Left ventricle myocardium superior (tissue), 1 donor: ENCODE measurements at places on chromosomes 4 and X. TPM values are rescaled to one million over a fixed set of nuclear protein-coding genes. Genes with fewer than 3 reads are reported as not detected.

DNA sequence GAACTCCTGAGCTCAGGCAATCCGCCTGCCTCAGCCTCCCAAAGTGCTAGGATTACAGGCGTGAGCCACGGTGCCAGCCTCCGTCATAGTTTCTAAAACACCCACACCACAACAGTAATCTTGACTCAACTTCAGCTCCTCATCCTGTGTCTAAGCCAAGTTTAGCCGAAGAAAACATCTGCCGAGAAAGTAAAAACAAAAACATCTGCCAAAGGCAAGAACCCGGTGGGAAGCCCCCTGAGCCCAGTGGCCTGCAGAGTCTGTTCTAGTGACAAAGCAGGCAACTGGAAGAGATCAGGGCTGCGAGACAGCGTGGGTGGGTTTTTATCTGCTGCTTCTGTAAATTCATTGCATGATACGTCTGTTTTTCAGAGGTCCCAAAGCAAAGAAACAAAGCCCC, 26.6 kb upstream of the CD99 start:
- DNase-seq: peak; percentile 60

DNA sequence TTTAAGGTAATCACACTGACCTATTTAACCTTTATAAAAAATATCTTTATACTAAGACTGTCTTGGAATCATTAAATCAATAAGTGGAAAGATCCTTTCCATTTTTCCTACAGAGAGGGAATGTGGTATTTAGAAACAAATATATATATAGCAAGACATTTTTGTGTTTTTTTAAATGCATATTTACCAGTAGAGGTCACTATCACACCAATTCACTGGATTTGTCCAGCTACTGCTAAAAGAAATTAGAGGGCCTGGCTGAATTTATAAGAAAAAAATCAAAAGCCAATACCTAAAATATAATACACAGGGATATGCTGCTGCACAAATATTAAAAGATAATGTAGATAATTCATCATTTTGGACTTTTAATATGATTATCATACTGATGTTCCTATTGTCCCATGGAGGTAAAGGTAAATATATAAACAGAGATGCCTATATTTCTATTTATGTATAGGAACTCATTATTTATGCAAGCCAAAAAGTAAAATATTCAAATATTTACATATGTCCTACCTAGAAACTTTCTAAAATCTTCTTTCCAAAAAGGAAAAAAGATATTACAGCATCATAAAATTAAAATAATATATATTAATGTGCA, 69.5 kb downstream of the PDE5A start:
- no peak for DNase-seq

DNA sequence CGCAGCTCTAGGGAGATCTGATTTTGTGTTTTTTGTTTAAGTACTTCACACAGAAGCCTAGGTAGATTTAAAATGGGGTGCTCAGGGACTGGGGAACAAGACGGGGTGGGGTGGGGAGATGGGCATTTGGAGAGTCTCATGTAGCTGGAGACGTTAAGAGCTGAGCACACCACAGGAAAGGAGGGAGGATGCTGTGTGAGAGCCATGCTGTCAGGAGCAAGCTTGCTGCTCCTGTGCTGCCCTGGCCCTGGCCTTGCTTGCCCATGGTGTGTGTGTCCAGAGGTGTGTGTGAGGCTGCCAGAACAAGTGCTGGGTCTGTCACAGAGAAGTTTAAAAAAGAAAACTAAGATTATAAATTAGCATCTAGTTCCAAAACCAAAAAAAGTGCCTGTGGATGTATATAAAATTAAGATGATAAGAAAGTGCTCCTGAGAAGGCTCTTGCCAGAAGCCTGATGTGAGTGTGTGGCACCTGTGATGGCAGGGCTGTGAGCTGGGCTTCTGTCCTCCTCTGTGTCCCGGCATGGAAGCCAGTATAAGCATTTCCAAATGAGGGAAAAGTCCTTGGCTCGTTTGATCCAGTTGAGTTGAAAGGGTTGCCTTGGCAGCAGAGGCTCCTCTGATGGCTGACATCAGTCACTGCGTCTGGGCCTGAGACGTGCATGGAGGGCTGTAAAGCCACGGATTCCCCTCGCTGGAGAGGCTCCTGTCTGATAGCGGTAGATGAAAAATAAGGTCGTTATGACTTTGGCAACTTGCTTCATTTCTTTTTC, 63.5 kb downstream of the NELFA start:
- no peak for DNase-seq

DNA sequence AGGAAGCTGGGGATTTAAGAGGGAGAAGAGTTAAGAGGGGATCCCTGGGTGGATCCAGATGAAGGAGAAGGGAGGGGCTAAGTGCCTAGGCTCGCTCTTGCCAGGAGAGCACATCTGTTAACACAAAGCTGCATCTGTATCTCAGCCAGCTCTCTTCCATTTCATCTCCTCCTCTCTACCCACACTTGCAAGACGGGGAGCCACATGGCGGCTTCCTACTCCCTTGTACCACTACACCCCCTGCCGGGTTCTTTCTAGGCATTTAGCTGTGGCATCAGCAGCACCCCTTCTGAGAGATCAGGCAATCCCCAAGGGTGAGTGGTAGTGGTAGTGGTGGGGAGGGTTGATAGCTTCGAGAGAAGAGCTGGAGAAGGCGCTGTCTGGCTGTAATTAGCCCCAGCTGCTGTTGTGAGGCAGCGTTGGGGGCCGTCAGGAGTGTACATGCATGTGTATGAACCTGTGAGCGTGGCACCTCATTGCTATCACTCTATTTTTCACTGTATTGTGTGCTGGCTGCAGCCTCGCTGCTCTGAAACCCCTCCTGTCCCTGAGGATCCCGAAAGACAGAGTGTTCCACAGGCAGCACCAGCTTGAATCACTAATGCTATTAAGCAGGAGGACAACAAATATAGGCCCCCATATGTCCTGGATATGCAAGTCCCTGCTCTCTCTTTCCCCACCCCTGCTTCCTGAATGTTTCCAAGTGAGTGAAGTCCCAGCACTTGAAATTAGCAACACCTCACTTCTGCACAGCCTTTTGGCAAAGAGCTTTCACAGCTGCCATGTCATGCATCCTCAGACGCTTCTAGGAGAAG, 73.7 kb downstream of the RTL9 start:
- DNase-seq: no peak

DNA sequence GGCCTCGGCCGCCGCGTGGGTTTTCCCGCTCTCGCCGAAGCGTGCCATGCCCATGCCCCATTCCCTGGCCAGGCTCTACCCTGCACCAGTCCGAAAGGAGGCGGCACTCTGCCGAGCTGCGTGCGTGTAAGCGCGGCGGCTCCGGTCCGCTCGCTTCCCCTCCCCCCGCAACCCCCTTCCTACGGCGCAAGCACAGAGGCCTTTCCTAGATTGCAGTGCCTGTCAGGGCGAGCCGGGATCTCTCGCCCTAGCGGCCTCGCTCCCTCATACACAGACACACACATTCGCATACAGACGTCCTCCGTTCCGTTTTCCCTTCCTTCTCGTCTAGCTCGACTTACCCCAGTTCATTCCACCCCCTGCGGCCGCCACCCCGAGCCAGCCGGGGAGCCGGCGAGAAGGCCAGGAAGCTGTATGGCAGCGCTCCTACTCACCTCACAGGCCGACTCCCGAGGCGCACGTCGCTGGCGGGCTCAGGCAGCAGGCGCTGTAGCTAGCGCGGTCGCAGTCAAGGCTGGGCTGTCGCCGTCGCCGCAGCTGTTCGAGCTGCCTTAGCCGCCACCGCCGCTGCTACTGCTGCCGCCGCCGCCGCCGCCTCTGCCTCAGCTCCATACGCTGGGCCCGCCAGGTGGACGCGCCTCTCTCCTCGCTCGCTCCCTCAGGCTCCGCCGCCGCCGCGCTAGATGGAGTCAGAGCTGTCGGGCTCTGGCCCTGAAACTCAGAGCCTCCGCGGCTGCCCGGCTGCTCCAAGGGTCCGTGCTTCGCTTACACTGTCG, 615 bp downstream of the NEXMIF start:
- DNase-seq: peak; percentile 40

GRCh38 chr4:128220286-128221235, 67.1 kb downstream of the PGRMC2 start:
- DNase-seq: no peak

GRCh38 chr4:18022572-18023050, 1.1 kb upstream of the LCORL start:
- no peak for DNase-seq

DNA sequence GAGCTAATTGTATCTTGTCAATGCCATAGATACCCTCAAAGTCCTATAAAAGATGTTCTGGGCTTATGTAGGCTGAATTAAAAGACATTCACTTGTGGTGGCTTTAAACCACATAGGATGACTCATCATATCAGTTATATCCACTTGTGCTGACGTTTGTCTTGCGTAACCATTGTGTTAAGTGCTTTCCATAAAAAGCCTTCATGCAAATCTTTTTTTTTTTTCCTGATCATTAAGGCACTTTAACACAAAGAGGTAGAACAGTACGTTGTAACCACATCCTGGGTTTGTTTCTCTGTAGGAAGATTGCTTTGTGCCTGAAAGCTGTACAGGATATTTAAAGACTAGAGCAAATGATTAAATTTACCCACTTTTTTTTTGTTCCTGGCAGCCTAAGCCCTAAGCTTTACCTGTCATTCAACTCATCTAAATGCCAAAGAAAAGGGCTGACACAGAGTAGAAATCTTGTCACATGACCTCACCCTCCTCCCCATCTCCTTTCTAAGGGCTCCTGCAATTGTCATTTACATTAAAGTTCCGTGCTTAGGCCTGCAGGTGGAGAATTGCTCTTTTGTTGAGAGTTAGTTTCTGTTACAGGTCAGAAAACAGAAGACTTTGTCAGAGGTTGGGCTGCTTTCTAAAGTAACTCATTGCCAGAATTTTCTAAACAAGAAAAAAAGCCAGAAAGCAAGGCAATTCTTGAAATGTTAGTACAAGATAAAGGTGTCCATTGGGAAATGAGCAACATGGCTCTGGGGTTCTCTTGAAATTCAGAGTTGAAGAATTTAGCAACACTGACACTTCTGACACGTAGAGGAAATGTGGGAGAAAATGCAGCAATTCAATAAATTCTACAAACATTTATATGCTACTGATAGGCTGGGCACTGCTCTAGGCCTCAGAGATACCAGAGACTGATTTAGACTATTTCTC, 555.6 kb downstream of the PPARGC1A start:
- no peak for DNase-seq

GRCh38 chr4:173094739-173095421, 73.7 kb upstream of the GALNT7 start:
- no peak for DNase-seq

The P2RY4 gene
- total RNA-seq: not detected

The ANXA10 gene
- not detected for total RNA-seq

DNA sequence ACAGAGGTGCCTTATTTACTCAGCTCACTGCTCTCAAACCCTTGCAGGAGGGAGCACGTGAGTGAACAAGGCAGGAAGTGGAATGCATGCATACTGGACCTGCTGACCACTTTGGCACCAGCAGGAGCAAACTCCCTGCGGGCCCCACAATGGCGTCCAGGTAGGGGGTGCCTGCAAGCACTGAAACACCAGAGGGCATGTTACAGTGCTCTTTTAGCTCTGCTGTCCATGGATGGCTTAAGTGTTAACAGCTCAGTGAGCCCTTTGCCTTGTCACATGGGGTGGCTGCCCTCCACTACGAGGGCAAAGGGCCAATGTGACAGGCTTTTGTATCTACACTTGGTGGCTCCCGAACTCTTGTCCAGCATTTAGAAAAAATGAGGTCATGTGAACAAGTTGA, 199.5 kb upstream of the UGT8 start:
- DNase-seq: no peak

The ASMT gene
- not detected for total RNA-seq

GRCh38 chr4:185883591-185883990, 71.6 kb upstream of the SORBS2 start:
- DNase-seq: no peak

DNA sequence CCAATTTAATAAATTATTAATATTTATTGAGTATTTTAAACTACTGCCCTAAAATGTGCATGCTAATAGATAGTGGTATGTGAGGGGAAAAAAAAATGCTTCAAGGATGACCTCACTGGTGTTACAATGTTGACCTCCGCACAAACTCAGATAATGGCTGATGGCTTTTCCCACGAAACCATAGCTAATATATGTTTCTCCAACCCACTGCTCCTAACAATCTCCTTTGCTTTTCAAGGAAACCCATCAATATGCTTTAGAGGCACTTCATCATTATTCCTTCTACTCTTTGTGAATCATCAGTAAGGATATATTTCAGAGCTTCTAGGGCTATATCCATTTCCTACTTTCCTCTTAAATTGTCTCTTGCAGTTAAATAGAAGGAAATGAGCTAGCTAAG, 1752.0 kb upstream of the TENM3 start:
- DNase-seq: no peak

The NAT8L gene
- total RNA-seq: 0.82 TPM

The CYSLTR1 gene
- 1.6 TPM for total RNA-seq

DNA sequence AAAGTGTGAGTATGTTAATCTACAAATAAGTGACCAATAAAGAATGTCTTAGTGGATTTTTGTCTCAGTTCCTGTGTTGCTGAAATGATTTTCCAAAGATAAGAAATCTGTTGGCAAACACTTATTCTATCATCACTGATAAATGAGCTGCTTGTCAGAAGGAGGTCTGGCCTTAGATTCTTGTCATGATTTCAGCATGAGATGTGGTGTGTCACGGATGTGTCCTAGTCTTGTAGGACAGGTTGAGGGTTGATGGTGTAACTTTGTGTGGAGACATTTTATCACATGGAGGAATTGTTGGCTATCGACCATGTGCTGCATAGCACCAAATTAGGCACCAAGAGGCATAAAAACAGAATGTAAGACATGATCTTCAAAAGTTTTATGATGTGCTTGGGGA, 31.8 kb upstream of the LIMCH1 start:
- no peak for DNase-seq

DNA sequence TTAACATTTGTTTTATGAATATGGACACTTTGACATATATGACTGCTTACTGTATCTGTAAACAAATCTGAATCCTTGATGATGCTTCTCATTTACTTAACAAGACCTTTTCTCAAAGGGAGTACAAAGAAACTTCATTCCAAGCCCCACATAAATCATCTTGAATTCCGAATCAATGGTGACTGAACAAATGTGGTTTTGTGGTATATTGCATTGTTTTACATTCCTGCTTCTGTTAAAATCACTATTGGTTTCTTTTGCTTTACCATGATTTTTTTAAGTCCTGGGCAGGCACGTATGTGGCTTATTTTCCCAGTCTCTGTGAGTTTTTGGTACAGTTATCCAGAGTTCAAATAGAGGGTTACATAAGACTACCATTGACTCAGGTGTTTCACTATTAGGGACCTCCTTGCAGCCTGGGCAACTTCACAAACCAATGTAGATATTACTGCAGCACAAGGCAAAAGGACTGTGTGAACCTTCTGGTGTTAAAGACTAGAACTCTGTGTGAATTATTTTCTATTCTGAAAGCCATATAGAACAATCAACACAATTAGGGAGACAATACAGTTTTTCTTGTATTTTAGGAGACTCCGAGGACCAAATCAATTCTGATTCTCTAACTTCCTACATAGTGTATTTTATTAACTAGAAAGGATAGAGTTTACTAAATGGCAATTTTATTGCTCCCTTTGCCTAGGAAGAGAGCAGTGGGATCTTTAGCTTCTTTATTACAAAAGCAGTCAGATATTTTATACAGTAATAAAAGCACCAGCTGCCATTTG, 196.4 kb downstream of the GALNTL6 start:
- DNase-seq: no peak
